Large intestine (tissue), 12 donors: ENCODE measurements at places on chromosomes 12 and 14. TPM values are rescaled to one million over a fixed set of nuclear protein-coding genes. Genes with fewer than 3 reads are reported as not detected.
A peak's percentile ranks its signal among the peaks of the same experiment; 100 is the strongest.

The ANKRD13A gene
- polyA plus RNA-seq: 29.3 TPM

The LMNTD1 gene
- 0.22 TPM for polyA plus RNA-seq

The SIX6 gene
- not detected for polyA plus RNA-seq

The KRT6A gene
- polyA plus RNA-seq: 0.01 TPM

The KHNYN gene
- polyA plus RNA-seq: 73.5 TPM

- H3K27me3 ChIP-seq: no peaks in the 10 kb centered on the region
- peaks cover 7% of the 10 kb centered on the region for H3K4me1 ChIP-seq
- no peak overlapping the region for H3K27ac ChIP-seq
- peak; percentile 43 for DNase-seq
- H3K4me3 ChIP-seq: no peak overlapping the region
- H3K36me3 ChIP-seq: no peaks in the 10 kb centered on the region
These were observed 96.2 kb upstream of the PTPRB start for GRCh38 chr12:70733385-70733784.

DNA sequence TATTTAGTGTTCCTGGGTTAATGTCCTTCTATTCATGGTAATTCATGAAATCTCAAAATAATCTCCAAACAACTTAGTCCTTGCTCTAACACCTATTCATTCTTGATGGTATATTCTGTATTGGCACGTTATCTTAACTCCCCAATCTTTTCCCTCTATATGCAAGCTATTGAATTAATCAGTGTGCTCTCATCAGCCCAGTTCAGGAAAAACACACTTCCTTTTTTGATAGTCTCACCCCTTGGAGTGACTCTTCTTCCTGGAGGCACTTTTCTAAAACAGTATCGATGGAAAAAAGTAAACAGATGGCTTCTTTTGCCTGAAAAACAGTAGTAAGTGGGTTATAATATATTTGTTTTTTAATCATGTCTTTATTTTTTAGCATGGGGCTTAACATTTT is 28.6 kb downstream of the TULP3 start:
- H3K27ac ChIP-seq: no peak overlapping the region
- H3K36me3 ChIP-seq: peaks cover 33% of the 10 kb centered on the region
- no peaks in the 10 kb centered on the region for H3K4me1 ChIP-seq
- H3K27me3 ChIP-seq: no peaks in the 10 kb centered on the region
- H3K4me3 ChIP-seq: no peak overlapping the region
- DNase-seq: no peak

DNA sequence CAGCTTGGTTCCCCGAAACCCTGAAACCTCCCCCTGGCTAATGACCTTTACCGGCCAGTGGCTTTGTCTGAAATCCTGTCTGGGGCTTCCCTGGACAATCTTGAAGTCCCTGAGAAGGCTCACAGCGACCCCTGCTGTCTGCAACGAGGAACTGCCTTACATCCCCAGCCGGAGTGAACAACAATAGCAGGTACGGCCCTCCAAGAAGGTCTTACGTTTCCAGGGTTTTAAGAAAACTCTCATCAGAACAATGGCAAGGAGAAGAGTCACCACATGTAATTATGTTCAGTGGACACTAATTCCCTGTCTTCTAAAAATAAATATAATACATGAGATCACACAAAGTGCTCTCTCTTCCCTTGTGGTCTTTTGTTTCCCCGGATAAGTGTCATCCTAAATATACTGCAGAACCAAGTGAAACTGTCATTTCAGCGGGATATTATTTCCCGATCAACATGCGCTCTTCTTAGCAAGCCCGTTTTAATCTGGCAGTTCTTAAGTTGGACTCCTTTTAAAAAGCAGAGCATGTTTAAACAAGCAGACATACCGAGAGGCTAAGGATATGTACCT is 53.3 kb downstream of the RBM19 start:
- no peaks in the 10 kb centered on the region for H3K4me1 ChIP-seq
- no peaks in the 10 kb centered on the region for H3K27me3 ChIP-seq
- H3K36me3 ChIP-seq: peaks cover 53% of the 10 kb centered on the region
- no peak overlapping the region for H3K27ac ChIP-seq
- no peak overlapping the region for H3K4me3 ChIP-seq
- DNase-seq: peak; percentile 36

- no peak overlapping the region for H3K27ac ChIP-seq
- H3K4me1 ChIP-seq: no peaks in the 10 kb centered on the region
- H3K36me3 ChIP-seq: no peaks in the 10 kb centered on the region
- no peak for DNase-seq
These were observed 37.7 kb downstream of the C12orf50 start for GRCh38 chr12:87991483-87991882.

DNA sequence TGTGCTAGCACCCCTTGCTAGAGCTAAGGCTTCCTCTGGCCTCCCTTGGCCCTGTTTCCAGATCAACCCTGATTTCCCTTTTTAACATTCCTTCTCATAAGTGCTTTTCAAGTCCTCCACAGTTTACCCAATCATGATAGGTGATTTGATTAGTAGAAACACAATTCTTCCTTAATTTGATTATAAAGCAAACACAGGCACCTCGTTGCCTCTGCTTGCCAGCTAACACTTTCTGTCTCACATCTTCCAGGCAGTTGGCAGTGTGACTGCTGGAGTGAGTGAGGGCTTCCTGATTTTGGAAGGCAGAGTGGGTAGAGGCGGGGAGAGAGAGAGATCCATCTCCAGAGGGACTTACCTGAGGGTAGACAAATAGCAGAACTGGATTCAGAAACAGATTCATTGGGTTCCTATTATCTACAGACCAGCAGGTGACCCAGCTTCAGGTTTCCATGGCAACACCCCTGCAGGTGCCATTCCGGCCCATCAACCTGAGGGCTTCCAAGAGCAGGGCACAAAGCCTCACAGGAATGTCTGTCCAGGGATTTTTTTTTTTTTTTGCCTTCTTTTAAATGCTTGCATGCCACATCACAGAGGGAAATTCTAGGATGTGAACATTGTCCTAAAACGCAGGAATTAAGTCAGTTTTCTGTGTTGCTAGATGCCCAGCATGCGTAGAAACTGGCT is 77.7 kb downstream of the PLXNC1 start:
- no peak overlapping the region for H3K4me3 ChIP-seq
- H3K27me3 ChIP-seq: no peaks in the 10 kb centered on the region
- no peak overlapping the region for H3K27ac ChIP-seq
- H3K4me1 ChIP-seq: no peaks in the 10 kb centered on the region

DNA sequence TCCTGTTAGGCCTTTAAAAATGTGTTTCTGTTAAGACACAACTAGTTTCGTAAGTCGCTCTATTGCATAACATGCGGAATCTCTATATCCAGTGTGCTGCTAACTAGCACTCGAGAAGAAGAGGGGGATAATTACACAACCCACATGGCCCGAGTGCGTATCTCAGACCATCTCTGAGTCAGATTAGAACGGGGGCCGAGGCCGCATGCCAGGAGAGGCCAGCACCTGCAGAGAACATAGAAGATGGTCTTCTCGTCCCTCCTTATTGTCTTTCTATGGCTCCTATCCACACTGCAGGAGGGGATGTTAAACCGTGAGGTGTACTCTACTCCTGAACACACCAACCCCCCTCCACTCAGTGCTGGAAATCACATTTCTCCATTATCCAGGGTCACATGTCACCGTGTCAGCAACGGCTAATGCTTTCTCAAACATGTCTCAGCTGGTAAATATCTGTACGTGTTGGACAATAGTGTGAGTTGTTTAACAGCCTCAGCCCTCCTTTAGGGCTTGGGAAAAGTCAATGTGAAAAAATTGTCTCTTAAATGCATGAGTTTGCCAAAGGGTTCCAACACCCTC is 56.3 kb downstream of the CCDC88C start:
- peaks cover 13% of the 10 kb centered on the region for H3K4me1 ChIP-seq
- DNase-seq: peak; percentile 79
- H3K4me3 ChIP-seq: no peak overlapping the region
- H3K36me3 ChIP-seq: peaks cover 4% of the 10 kb centered on the region
- peak overlapping the region; percentile 65 for H3K27ac ChIP-seq
- H3K27me3 ChIP-seq: no peaks in the 10 kb centered on the region

- peak; percentile 96 for DNase-seq
- H3K27ac ChIP-seq: peak within 1 kb of the TSS; percentile 95
- H3K36me3 ChIP-seq: no peaks in the 10 kb centered on the region
- peak within 1 kb of the TSS; percentile 88 for H3K4me3 ChIP-seq
- H3K27me3 ChIP-seq: no peaks in the 10 kb centered on the region
These were observed at the start of gene LRIG3 for GRCh38 chr12:58920102-58920960. Gene LRIG3 (minus strand): TSS chr12:58920504. CDS start chr12:58920235, 269 bp downstream.

The SCARB1 gene
- 167 TPM for polyA plus RNA-seq

DNA sequence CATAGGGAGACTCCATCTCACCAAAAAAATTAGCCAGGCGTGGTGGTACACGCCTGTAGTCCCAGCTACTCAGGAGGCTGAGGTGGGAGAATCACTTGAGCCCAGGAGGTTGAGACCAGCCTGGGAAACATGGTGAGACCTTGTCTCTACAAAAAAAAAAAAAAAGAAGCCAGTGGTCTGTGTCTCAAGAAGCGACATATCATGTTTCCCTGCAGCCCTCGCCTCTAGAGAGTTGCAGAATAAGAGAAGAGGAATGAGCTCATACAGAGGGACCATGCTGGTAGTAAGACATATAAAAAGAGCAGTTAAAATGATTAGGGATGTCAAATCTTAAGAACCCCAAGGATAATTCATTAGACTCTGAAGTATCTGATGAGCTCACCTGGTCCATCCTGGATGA is 39.4 kb upstream of the BICDL1 start:
- no peaks in the 10 kb centered on the region for H3K27me3 ChIP-seq
- no peak overlapping the region for H3K27ac ChIP-seq
- no peak for DNase-seq
- H3K4me3 ChIP-seq: no peak overlapping the region
- H3K4me1 ChIP-seq: no peaks in the 10 kb centered on the region
- no peaks in the 10 kb centered on the region for H3K36me3 ChIP-seq

The OLR1 gene
- 2.6 TPM for polyA plus RNA-seq

The OVCH1 gene
- polyA plus RNA-seq: 0.28 TPM

The CDK2 gene
- polyA plus RNA-seq: 55.5 TPM

The ATXN2 gene
- polyA plus RNA-seq: 54.3 TPM

DNA sequence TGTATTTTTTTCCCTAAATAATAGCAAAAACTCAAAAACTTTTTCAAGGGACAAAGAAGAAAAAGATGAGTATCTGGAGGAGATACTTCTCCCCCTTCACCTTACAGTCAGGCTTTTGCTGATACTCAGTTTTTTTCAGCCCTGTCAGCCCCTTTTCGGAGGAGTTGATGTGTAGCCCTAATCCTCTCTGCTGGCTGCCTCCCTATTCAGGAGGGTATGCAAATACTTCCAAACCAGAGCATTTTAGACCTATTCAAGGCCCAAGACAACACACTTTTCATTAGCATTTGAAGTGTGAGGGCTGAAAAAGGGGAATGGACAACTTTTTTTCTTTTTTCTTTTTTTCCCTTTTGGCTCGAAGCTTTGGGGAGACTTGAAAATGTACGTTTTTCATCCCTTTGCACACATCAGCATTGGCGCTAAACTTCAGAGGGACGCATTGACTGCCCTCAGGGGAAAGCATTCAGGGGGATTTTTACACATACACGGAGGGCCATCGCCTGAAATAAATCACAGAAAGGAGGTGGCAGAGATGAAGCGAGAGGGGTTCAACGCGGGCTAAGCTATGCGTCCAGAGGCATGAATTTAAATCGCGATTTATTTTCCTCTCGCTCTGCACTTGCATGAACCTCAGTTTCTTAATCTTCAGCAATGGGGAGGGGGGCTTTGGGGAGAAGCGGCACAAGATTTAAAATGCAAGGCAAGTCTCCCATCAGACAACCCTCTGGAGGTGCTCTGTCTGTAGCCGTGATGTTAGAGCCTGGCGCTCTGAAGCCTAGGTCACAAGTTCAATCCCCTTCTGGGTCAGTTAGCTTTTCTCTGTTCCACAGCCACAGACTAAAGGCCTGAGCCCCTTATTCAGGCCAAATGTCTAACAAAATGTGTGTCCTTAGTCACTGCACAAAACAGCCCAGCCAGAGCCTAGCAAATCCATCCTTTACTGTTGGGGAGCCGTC is 86.3 kb downstream of the ASCL1 start:
- no peaks in the 10 kb centered on the region for H3K27me3 ChIP-seq
- no peak overlapping the region for H3K4me3 ChIP-seq
- H3K36me3 ChIP-seq: no peaks in the 10 kb centered on the region
- no peak for DNase-seq
- H3K4me1 ChIP-seq: no peaks in the 10 kb centered on the region

The NUP107 gene
- polyA plus RNA-seq: 50.0 TPM

The OR4K1 gene
- not detected for polyA plus RNA-seq

The MANSC4 gene
- polyA plus RNA-seq: 0.19 TPM

DNA sequence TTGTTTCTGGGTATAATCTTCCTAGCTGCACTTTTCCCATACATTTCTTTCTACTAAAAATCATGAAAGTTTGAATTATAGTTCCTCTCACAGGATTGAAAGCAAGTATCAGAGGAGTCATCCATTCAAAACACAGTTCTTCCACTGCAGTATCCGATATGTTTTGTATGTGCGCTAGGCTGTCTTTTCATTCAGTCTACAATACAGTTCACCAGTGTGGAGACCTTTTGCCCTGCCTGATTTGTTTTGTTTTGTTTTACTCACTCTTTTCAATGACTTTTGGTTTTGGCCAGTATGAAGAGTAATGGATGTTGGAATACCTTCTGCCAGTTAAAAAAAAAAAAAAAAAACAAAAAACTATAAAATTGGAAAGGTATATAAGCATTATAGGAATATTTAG is 91.4 kb downstream of the FGD4 start:
- DNase-seq: no peak
- H3K4me1 ChIP-seq: peaks cover 5% of the 10 kb centered on the region

DNA sequence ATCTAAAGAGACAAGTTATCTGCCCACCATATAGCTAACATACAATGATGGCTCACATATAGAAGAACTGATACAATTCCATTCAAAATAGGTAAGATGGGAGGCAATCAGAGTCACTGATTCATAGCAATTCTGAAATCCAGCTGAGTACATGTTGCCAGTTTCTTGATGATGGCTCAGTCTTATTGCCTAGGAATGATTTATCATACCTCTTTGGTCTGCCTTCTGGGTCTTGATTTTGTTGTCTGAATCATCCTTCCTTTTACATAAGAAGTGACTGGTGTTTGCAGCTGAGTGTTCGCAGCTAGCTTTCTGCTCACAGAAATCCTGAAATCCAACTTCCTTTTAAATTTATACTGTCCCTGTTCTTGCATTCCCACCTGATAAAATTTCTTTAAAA is 463.2 kb upstream of the MGAT4C start:
- no peaks in the 10 kb centered on the region for H3K4me1 ChIP-seq
- no peak for DNase-seq
- no peak overlapping the region for H3K4me3 ChIP-seq
- no peaks in the 10 kb centered on the region for H3K27me3 ChIP-seq
- H3K27ac ChIP-seq: no peak overlapping the region

The KRT74 gene
- polyA plus RNA-seq: not detected
